Right renal cortex interstitium (tissue), 3 donors: ENCODE measurements at places on chromosomes 7 and 10. TPM values are rescaled to one million over a fixed set of nuclear protein-coding genes. Genes with fewer than 3 reads are reported as not detected.

Gene TNS3
- 85.9 TPM for polyA plus RNA-seq

DNA sequence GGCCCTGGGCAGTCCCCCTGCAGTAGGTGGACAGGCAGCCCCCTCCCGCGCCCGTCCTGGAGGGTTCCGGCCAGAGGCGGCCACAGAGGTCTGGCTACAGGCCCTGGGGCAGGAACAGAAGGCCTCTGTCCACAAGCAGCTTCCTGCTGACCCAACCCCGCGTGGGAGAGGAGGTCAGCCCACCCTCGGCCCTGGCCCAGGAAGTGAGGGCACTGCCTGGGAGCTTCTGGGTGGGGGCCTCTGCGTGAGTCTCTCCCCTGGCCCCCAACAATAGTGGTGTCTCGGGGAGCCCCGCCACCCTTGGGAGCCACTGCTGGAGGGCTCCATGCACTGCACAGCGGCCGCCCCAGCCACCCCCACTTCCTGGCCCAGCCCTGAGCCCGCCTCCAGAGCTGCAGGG, 4.7 kb downstream of the MICALL2 start:
- no peak for DNase-seq

Gene RET
- polyA plus RNA-seq = 19.4 TPM

DNA sequence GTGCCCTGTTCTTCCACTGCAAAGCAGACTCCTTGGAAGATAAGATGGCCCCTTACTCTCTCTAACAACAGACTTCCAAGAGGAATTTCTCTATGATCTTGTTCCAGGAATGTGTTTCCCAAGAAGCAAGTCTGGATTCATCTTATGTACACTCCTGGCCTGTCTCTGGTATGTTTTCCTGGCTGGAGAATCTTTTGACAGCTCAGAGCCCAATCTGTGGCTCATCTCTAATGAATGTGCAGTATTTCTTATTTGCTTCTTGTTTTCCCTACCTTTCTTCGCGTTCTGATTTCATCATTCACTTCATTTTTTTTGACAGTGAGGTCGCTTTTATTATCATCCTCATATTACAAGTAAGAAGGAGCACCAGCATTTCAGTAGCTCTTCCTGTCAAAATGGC, 53.0 kb upstream of the PITRM1 start:
- DNase-seq = no peak

DNA sequence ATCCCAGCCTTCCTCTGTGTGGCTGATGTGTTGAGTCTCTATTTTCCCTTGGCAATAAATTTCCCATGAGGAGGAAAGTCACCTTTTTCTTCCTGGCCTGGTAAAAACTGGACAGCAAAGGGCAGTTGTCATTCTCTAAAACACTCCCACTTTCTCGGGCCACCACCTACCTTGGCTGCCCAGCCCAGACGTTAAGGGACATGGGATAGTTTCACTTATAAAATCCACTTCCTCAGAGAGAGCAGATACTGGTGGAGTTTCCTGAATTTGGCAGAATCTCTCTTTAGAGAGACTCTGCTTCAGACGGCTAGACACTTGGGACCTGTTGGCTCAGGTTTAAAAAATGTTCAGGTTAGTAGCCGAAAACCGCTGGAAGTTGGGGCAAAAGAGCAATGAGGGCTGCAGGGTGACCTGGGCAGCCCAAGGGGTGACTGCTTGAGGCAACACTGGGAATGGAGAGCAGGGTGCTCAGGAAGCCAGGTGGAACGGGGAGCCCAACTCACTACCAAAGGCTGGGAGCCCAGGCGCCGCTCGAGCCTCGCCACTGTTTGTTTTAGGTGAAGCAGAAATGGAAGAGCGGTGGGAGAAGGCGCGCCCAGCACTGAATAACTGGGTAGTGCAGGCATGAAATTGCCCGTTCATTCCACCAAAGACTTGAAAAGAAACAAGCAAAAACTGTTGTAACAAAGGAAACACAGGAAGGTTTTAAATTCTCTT, 186.1 kb downstream of the TRIL start:
- no peak for DNase-seq
